ENCODE measurements at places on chromosomes 3 and 15.

DNA sequence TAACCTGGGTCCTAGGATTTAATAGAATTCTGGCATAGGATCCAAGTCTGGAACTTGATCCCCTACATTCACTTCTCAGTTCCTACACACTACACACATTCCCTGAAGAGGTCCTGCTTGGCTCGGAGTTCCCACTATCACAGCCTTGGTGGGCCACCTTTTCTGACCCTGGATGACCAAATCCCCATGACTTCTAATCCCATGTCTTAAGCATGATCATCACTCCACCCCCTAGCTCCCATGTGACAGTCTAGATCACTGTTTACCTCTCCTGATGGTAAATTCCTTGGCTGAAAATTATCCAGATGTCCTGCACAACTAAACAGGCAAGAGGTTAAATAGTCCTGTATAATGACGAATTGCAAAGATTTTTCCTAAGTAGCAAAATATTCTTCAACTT lies 40.3 kb downstream of the DUT start:
- DNase-seq, result no peak

DNA sequence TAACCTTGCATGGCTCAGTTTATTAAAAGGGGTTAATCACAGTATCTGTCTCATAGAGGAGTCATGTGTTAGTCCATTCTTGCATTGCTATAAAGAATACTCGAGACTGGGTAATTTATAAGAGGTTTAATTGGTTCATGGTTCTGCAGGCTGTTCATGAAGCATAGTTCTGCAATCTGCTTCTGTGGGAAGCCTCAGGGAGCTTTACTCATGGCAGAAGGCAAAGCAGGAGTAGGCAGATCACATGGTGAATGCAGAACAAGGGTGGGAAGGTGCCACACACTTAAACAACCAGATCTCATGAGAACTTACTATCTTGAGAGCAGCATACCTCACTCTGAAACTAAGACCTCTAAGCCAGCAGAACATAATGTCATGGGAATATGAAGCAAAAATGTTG lies 42.2 kb upstream of the PTX3 start:
- DNase-seq, result no peak

DNA sequence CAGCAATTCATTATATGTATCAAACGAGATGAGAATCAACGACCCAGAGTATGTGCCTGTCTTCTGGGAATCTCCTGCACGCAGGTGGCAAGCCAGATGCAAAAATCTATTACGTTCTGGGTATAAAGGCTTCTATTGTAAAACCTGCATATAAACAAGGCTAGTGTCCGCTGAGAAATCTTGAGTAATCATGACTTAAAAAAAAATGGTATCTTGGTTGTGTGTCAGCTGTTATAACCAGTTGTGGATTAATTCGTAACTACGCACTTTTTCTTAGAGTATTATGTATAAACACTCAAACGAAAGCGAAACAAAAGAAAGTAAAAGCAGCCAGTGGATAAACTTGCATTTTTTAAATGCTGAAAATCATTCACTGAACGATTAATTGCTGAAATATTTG lies 509.1 kb downstream of the RSL24D1 start:
- peak; percentile 9 for DNase-seq

DNA sequence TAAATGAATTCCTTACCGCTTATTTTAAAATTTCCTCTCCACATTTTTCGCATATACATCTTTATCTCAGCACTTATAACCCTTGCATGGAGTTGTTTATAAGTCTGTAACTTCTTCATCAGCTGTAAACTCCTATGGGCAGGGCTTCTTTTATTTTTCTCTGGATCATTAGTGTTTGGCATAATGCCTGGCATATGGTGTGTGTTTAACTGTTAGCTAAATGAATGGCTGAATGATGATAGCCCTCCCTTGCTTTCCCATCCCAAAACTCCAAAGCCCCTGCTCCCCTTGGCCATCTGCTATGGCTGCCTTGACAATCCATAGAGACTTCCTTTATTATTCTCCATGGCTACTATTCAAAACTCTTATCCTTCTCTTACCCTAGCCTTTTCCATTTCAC lies 48.1 kb upstream of the SEMA6D start:
- no peak for DNase-seq

DNA sequence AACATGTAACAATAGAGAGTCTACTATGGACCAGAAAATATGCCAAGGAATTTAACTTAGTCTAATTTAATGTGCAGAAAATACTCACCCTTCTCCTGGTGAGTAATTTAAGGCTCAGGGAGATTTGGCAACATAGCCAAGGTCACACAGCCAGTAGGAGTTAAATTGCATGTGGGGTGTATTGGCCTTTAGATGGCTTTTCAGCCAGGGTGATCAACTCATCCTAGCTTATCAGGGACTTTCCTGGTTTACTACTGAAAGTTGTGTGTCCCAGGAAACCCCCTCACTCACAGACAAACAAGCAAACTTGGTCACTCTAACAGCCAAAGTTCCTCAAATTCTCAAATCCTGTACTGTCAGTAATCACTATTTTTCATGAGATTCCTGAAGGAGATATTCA lies 2.6 kb upstream of the SLC9A9 start:
- no peak for DNase-seq

GRCh38 chr3:43537225-43537624 lies 84.6 kb downstream of the ANO10 start:
- peak; percentile 6 for DNase-seq

DNA sequence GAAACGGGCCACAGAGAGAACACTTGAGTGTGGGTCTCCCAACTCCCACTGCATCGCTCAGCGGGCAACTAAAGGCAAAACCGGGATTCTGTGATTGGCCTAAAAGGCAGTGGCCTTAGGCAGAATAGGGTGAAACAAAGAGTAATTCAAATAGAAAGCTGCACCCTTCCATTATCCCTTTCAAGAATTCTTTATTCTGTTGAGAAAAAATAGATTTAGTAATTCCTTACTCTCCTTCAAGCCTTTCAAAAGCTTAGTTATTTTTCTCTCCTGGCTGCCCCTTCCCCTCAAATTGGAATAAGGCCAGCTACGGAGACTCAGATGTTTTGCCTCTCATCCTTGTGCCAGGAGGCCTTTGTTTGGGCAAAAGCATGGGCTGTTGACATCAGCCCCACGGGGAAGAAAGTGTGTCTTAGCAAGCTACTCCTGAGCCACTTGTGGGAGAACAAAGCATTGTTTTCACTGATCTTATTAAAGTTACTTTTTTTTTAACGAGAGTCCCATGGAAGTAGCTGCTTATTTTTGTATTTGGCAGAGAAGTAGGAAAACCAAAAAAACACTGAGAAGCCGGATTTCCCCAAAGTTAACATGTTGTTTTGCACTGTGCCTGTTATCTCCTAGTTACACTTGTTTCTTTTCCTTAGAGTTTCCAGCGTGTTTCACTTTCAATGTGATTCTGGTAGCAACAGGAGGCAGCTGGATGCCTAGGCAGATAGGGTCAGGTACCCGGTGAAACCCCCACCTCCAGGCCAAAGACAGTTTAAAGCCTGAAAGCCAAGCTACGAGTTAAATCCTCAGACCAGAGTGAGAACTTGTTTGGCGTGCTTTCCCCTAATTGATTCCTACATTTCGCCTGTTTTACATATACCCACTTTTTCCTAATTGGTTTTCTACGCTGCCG lies 2.2 kb downstream of the ST6GAL1 start:
- no peak for DNase-seq

- no peak for DNase-seq
Observed at GRCh38 chr3:139295040-139295439, 48.8 kb upstream of the MRPS22 start.

Measured in epithelial cell of proximal tubule (primary cell).